ENCODE measurements at places on chromosomes 2 and 18.

- DNase-seq: no peak
Observed at GRCh38 chr2:74555610-74556103, 1.1 kb downstream of the DOK1 start.

GRCh38 chr2:105377871-105378270 lies 21.0 kb downstream of the FHL2 start:
- no peak for DNase-seq

GRCh38 chr2:63755216-63755615 lies 86.5 kb upstream of the UGP2 start:
- no peak for DNase-seq

DNA sequence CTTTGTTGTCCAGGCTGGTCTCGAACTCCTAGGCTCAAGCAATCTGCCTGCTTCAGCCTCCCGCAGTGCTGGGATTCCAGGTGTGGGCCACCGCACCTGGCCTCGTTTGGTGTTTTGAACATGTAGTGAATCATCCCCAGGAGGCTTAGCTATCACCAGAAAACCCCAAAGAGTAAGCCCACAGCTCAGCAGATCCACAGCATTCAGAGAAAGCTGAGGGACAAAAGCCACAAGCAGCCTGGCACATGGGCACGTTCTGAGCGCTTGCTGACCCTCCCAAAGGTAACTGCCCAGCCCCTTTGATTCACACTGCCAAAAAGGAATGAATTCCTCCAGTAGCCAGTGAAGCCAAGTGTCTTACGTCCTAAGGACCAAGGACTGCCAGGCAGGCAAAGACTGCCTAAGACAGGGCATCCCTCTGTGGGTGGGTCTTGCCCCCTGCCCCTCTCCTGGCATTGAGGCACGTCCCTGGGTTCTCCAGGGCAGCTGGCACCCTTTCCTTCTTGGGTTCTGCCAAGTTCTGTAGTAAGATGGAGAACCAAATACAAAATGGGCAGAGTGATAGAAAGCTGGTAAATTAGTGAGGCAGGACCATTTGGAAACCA lies 31.7 kb downstream of the MBP start:
- no peak for DNase-seq

DNA sequence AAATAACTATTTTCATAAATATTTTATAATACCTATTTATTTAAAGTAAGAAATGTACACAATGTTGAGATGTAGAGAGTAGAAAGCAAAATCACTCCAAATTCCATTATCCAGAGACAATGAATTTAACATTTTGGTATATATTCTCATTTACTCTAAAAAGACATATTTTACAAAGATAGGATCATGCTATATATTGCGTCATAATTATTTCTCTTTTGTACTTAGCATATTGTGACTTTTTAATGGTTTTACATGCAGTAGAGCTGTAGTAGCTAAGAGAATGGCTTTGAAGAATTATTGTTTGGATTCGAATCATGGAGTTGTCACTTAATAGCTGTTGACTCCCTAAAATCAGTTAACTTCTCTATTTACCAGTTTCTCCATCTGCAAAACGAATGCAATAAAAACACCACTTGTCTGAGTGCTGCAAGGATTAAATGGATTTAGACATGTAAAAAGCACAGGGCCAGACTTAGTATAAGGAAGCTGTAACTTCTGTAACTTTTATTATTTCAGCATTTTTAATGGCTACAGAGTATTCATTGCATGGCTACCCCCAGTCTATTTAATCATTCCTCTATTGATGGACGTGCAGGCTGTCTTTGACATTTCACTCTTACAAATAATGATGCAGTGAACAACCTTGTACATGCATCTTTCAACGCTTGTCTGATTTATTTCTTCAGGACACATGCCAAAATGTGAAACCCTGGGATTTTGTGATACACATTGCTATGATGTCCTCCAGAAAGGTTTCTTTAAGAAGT lies 33.2 kb downstream of the KCNS3 start:
- DNase-seq: no peak

DNA sequence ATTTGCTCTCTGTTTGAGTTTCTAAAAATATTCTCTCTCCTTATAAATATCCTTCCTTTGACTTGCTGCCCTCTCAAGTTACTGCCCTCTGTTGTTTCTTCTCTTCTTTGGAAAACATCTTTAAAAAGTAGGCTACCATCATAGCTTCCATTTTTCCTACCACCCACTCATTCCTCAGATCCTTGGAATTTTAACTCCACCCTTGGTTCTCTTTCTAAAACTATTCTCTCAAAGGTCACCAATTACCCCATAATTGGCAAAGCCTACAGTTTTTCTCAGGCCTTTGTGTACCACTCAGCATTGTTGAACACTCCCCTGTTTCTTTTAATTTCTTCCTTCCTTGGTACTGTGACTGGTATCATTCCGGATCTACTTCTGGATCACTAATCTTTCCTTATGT lies 43.0 kb upstream of the ITGAV start:
- DNase-seq: no peak

- DNase-seq: no peak
Observed at GRCh38 chr2:168053676-168054075, 193.7 kb downstream of the STK39 start.
